Immature natural killer cell (primary cell): ENCODE measurements at places on chromosomes 3 and 15.

DNA sequence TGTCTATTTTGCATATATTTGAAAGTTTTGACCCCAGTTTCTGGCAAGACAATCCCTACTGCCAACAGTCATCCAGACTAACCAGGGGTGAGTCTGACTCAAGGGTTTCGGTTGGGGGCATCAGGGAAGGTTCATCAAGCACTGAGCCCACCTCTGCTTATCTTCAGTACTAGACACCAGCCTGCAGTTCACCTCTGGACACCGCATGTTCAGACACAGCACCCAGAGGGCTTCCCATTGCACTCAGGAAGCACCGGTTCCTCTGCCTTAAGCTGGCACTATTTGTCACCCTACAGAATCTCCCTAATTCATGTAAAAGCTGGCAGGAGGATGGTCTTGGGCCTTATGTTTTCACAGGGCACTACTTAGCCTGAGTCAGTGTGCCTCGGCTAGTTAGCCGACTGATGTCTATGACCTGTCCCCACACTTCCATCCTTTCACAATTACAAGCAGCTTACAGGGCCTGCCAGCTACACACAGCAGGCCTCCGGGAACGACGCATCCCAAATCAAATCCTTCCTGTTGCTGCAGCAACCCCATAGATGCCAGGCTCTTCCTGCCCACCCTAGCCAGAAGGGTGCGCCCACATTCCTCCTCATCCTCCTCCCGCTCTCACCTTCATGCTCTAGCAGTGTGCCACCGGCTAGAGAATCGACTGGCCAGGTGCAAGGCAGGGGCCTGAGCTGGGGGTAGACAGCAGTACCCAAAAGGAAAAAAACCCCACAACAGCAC is 52.5 kb downstream of the SH3BP5 start:
- H3K27me3 ChIP-seq, result peaks cover 2% of the 10 kb centered on the region
- H3K36me3 ChIP-seq, result no peaks in the 10 kb centered on the region
- H3K4me1 ChIP-seq, result peaks cover 99% of the 10 kb centered on the region
- peak overlapping the region; percentile 69 for H3K27ac ChIP-seq
- no peak overlapping the region for H3K4me3 ChIP-seq
- no peak for DNase-seq

DNA sequence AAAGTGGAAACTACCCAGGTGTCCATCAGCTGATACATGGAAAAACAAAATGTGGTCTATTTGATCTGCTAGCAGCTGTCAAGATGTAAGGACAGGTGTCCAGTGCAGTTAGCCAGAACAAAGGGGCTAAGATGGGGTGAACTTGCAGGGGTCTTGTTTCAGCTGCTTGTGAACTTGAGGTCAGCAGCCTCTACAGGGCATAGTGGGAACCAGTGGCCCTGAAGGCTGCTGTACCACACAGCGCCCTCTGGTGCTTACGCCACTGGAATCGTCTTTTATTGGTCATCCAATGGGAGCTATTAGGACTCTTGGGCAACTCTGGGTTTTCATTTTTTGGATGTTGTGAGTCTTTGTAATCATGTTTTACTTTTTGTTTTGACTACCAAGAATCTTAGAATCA is 62.2 kb upstream of the CTSH start:
- H3K27ac ChIP-seq, result no peak overlapping the region
- H3K4me3 ChIP-seq, result no peak overlapping the region
- H3K36me3 ChIP-seq, result no peaks in the 10 kb centered on the region
- peaks cover 2% of the 10 kb centered on the region for H3K27me3 ChIP-seq
- H3K4me1 ChIP-seq, result no peaks in the 10 kb centered on the region

DNA sequence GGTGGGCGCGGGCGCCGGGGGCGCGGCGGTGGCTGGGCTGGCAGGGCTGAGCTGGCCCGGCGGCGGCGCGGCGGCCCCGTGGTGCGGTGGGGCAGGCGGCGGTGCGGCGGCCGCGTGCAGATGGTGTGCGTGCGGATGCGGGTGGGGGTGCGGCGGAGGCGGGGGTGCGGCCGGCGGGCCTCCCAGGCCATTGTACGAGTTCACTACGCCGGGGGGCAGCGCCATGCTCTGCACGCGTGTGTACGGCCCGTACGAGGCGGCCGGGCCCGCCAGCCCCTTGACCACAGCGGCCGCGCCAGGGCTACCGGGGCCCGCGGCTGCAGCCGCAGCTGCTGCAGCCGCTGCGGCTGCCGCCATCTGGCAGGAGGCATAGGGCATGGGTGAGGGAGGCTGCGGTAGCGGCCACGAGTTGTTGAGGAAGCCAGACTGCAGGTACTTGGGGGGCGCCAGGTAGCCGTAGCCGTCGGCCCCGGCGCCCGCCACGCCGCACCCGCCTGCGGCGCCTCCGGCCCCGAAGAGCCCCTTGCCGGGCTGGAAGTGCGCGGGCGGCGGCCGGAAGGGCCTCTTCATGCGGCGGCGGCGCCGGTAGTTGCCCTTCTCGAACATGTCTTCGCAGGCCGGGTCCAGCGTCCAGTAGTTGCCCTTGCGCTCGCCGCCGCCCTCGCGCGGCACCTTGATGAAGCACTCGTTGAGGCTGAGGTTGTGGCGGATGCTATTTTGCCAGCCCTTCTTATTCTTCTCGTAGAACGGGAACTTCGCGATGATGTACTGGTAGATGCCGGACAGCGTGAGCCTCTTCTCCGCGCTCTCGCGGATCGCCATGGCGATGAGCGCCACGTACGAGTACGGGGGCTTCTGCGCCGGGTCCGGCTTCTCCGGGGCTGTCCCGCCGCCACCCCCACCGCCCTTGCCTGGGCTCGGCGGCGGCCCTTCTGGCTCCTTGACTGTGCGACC is 951 bp downstream of the FOXL2 start:
- H3K27ac ChIP-seq, result no peak overlapping the region
- DNase-seq, result no peak
- H3K36me3 ChIP-seq, result peaks cover 3% of the 10 kb centered on the region
- H3K4me1 ChIP-seq, result peaks cover 47% of the 10 kb centered on the region
- H3K27me3 ChIP-seq, result peaks cover 46% of the 10 kb centered on the region
- H3K4me3 ChIP-seq, result peak overlapping the region; percentile 85

DNA sequence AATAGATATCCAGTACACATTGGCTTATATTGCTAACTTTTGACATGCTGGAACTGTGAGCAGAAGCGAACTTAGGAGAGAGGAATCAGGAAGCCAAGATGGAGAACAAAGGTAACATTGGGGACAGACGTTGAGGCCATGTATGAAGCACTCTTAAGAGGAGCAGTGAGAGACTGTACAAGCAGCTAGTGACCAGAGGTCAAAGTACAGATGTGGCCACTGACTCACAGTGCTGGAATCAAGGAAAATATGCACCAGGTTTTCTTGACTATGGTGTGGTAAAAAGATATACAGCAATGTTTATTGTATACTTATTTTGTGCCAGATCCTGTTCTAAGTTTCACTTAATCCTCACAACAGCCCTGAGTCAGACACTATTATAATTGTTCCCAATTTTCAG is 2.0 kb upstream of the IL20RB start:
- peaks cover 3% of the 10 kb centered on the region for H3K27me3 ChIP-seq
- DNase-seq, result no peak
- H3K27ac ChIP-seq, result peak overlapping the region; percentile 26
- H3K4me3 ChIP-seq, result no peak overlapping the region

- H3K27ac ChIP-seq, result no peak overlapping the region
- no peaks in the 10 kb centered on the region for H3K4me1 ChIP-seq
- H3K36me3 ChIP-seq, result no peaks in the 10 kb centered on the region
- H3K27me3 ChIP-seq, result no peaks in the 10 kb centered on the region
- no peak for DNase-seq
- H3K4me3 ChIP-seq, result no peak overlapping the region
Measured at GRCh38 chr3:63565220-63565619, 87.3 kb upstream of the SNTN start.

- no peak overlapping the region for H3K27ac ChIP-seq
- H3K27me3 ChIP-seq, result peaks cover 2% of the 10 kb centered on the region
- H3K4me3 ChIP-seq, result no peak overlapping the region
- no peaks in the 10 kb centered on the region for H3K4me1 ChIP-seq
Measured at GRCh38 chr3:23258110-23258509, 55.0 kb downstream of the UBE2E2 start.

GRCh38 chr15:75945953-75946352 is 42.3 kb downstream of the FBXO22 start:
- no peak for DNase-seq
- peaks cover 4% of the 10 kb centered on the region for H3K27me3 ChIP-seq
- H3K36me3 ChIP-seq, result no peaks in the 10 kb centered on the region
- H3K27ac ChIP-seq, result no peak overlapping the region

DNA sequence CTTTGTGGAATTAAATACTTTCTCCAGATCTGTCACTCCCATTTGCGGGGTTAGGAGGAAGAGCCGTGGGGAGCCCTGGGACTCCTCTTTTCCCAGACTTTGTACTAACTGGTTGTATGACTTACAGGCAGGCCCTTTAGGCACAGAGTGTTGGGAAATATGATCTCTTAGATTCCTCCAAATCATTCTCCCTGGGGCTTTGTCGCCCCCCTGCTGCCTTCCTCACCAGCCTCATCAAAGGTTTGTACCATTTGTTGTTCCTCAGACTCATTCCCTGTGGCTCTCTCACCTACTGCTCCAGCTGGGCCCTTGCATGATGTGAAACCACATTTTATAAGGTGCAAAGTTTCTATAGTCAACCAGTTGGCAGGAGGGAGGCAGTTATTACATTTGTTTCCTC is 56.4 kb downstream of the CRYGS start:
- H3K4me1 ChIP-seq, result no peaks in the 10 kb centered on the region
- no peaks in the 10 kb centered on the region for H3K27me3 ChIP-seq
- H3K36me3 ChIP-seq, result no peaks in the 10 kb centered on the region
- H3K4me3 ChIP-seq, result no peak overlapping the region
- no peak for DNase-seq

DNA sequence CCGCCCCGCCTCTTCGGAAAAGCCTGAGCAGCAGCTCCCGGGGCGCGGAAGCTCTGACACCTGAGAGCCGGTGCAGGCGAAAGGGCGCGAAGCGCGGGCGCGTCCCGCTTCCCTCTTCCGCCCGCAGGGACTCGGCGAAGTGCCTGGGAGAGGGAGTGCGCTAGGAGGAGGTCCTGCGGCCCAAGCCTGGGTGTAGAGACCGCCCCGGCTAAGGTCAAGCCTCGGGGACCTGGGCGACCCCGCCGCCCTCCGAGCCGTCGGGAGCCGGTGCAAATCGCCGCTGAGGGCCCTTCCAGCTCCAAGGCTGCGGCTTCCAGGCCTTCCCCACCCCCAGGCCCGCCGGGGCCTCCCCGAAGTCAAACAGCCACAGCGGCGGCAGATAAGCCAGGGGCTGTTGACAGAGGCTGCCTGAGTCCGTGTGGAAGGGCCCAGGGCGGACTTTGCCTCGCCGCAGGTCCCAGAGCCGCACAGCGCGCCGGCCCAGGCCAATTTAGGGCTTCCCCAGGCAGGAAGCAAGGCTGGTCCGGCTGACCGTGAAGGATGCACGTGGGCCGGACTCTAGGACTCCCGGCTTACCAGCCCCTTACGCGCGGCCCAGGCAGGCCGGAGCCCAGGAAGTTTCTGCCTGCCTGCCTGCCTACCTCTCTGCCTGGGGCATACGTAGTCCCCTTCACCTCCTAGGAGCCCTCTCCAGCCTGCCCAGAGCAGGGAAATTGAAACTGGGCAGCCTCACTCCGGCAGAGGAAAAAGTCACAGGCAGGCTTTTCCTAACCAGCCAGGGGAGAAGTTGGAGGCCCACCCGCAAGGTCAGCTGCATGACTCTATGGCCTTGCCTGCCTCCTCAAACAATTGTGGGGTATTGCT is 2.3 kb downstream of the ITPKA start:
- no peaks in the 10 kb centered on the region for H3K36me3 ChIP-seq
- peaks cover 10% of the 10 kb centered on the region for H3K4me1 ChIP-seq
- no peak overlapping the region for H3K4me3 ChIP-seq
- H3K27ac ChIP-seq, result no peak overlapping the region
- DNase-seq, result no peak

- H3K4me3 ChIP-seq, result no peak overlapping the region
- no peak overlapping the region for H3K27ac ChIP-seq
- DNase-seq, result no peak
- H3K4me1 ChIP-seq, result peaks cover 13% of the 10 kb centered on the region
Measured at GRCh38 chr3:134544316-134544715, 58.5 kb downstream of the CEP63 start.

DNA sequence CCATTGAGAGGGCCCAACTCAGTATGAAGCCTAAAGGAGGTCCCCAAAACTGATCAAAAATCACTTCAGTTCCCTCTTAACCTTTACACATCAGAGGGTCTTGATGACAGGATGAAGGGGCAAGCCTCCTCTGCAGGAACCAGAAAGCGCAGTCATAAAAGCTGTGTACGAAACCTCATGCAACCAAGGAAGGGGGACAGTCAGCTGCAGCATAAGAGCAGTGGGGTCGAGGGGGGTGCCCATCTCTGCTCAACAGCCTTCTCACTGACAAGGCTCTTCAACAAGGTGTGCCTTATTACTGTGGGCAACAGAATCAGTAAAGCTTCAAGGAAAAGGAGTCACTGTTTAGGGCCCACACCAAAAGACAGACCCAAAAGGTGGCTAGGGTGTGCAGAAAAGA is 3.9 kb downstream of the POC1A start:
- no peaks in the 10 kb centered on the region for H3K36me3 ChIP-seq
- H3K4me3 ChIP-seq, result no peak overlapping the region
- H3K4me1 ChIP-seq, result peaks cover 9% of the 10 kb centered on the region
- H3K27ac ChIP-seq, result no peak overlapping the region
- peaks cover 3% of the 10 kb centered on the region for H3K27me3 ChIP-seq

DNA sequence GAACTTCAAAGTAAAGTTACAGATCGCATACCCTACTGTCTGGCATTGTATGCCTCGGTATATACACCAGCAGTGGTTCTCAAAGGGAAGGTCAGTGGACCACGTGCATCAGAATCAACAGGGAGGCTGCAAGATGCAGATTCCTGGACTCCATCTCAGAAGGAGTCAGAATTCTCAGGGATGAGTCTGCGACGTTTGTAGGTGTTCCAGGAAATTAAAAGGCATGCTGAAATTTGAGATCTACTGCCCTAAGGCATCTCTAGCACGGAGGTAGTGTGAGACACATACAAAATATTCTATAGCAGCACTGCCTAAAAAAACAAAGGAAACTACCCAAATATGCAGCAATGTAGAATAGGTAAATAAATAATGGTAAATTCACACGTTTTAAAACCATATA is 136.8 kb upstream of the BNIP2 start:
- no peak overlapping the region for H3K27ac ChIP-seq
- peaks cover 17% of the 10 kb centered on the region for H3K27me3 ChIP-seq
- no peak for DNase-seq
- H3K36me3 ChIP-seq, result no peaks in the 10 kb centered on the region
- no peak overlapping the region for H3K4me3 ChIP-seq
- H3K4me1 ChIP-seq, result no peaks in the 10 kb centered on the region

- no peak for DNase-seq
- H3K27me3 ChIP-seq, result peaks cover under 1% of the 10 kb centered on the region
- no peak overlapping the region for H3K27ac ChIP-seq
Measured at GRCh38 chr3:196251918-196252317, 35.6 kb downstream of the SLC51A start.

GRCh38 chr15:46441294-46442062 is 806.6 kb downstream of the SQOR start:
- no peaks in the 10 kb centered on the region for H3K36me3 ChIP-seq
- H3K27ac ChIP-seq, result no peak overlapping the region
- DNase-seq, result no peak
- no peaks in the 10 kb centered on the region for H3K4me1 ChIP-seq
- H3K4me3 ChIP-seq, result no peak overlapping the region

- H3K4me3 ChIP-seq, result no peak overlapping the region
- peaks cover 18% of the 10 kb centered on the region for H3K36me3 ChIP-seq
- H3K27ac ChIP-seq, result no peak overlapping the region
- H3K4me1 ChIP-seq, result peaks cover 3% of the 10 kb centered on the region
Measured at GRCh38 chr3:47065058-47065457, 85.6 kb downstream of the NBEAL2 start.

GRCh38 chr3:184361532-184361931 is at the start of the genes CLCN2 and POLR2H:
Gene CLCN2 (minus strand): TSS chr3:184361605. CDS start chr3:184361479, 126 bp downstream.
Gene POLR2H (plus strand): TSS chr3:184361710. CDS start chr3:184363493, 1,783 bp downstream.
- H3K4me3 ChIP-seq, result peak within 1 kb of the TSS; percentile 90
- DNase-seq, result peak; percentile 47
- H3K27me3 ChIP-seq, result peaks cover 8% of the 10 kb centered on the region
- peak within 1 kb of the TSS; percentile 93 for H3K27ac ChIP-seq
